ENCODE measurements at places on chromosomes 1 and 21. TPM values are rescaled to one million over a fixed set of nuclear protein-coding genes. Genes with fewer than 3 reads are reported as not detected.

DNA sequence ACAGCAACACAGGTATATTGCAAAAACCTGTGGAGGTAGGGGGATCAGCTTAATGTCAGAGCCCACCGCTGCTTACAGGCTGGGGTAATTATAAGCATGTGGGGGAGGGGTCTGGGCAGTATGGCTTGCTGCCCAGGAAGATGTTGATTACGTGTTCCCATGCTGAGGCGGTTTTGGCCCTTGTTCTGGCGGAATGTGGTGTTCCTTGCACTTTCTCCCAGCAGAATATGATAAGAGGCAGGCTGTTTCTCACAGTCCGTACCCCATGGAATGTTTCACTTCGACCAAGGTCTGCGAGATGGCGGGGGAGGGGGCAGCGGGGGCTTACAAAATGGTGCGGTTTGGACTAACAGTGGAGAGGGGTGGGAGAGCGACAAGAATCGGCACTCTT lies 9.8 kb upstream of the HPCAL4 start:
- DNase-seq = peak; percentile 47

DNA sequence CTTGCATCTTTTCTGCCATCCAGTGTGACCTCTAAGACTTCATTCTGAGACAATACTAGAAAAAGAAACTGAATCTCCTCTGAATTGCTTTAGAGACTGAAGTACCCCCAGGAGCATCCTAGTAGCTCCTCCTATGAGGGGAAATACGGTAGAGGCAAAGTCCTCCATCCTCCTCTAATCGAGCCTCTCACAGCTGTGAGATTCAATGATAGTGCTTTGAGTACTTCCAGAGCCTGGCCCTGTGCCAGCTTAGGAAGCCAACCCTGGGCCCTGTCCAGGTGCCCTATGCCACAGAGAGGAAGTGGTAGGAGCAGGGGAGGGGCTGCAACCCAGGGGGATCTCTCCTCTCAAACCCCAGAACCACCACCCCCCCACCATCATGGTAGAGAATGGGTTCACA lies 10.7 kb downstream of the RORC start:
- DNase-seq = no peak

DNA sequence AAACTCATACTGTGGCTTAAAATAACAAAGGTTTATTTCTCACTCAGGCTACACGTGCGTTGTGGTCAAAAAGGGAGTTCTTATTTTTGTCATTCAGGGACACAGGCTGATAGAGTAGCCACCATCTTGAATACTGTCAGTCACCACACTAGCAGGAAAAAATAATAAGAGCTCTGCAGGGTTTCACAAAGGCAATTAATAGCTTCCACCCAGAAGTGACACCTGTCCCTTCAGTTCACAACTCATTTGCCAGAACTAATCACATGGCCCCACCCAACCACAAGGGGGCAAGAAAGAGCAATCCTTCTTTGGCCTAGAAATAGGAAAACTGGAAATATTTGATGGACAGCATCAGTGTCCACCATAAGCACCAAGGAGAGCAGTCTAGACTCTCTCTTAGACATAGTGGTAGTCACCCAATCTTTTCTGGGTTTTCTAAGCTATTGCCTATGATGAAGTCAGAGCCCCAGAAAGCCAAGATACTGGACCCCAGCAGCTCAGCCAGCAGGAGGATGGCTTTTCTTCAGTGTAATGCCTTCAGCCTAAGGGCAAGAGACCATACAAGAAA lies 8.2 kb downstream of the HAPLN2 start:
- DNase-seq = peak; percentile 59

GRCh38 chr1:210598135-210598652 lies 269.5 kb downstream of the HHAT start:
- peak; percentile 96 for DNase-seq

GRCh38 chr1:15028616-15029015 lies 124.9 kb upstream of the TMEM51 start:
- no peak for DNase-seq

DNA sequence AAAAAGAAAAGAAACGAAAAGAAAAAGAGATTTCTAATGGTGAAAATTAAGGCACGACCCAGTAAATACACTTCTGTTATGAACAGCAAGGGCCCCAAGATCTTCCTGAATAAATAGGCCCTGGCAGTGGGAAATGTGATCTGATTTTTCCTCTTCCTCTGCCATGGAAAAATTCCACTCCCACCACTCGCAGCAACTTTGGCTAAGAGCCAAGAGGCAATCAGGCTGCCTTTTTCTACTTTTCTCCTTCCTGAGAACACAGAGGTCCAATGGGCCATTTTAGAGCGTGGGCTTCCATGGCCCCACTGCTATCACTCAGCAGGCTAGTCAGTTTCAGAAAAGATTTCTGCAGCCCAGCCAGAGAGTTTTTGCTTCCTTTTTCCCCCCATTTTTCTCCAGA lies 33.7 kb upstream of the AK4 start:
- DNase-seq = peak; percentile 5

GRCh38 chr1:16248007-16248436 lies 11.0 kb upstream of the CPLANE2 start:
- no peak for DNase-seq

DNA sequence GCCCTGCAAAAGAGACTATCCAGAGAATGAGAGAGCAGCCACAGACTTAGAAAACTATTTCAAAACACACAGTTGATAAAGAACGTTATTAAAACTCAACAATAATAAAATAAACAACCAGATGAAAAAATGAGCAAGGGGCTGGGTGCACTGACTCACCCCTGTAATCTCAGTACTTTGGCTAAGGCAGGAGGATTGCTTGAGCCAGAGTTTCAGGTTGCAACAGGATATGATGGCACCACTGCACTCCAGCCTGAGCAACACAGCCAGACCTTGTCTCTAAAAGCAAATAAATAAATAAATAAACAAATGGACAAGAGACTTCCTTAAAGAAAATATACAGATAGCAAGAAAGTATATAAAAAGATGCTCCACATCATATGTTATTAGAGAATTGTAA lies 144.6 kb downstream of the LRRIQ3 start:
- DNase-seq = no peak

- no peak for DNase-seq
Observed at GRCh38 chr1:3034728-3035562, 13.7 kb downstream of the ACTRT2 start.

- no peak for DNase-seq
Observed at GRCh38 chr1:241063276-241063675, 293.7 kb downstream of the RGS7 start.

DNA sequence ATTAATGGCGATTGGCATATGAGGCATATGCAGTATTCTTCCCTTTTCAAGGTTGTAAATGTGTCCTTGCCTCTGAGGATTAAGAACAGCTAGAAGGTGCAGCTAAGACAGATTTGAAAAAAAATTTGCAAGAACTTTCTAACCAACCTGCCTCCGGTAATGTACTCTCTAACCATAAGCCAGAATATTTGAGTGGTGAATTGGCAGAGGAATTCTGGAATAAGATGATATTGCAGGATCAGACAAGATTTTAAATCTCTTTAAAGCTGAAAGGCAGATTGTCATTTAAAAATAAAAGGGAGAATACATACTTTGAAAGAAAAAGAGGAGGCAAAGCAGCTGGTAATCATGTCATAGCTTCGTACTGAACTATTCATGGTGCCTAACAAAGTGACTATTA lies 29.2 kb downstream of the MROH9 start:
- no peak for DNase-seq

- no peak for DNase-seq
Observed at GRCh38 chr1:187844313-187844712, 1015.6 kb downstream of the PLA2G4A start.

DNA sequence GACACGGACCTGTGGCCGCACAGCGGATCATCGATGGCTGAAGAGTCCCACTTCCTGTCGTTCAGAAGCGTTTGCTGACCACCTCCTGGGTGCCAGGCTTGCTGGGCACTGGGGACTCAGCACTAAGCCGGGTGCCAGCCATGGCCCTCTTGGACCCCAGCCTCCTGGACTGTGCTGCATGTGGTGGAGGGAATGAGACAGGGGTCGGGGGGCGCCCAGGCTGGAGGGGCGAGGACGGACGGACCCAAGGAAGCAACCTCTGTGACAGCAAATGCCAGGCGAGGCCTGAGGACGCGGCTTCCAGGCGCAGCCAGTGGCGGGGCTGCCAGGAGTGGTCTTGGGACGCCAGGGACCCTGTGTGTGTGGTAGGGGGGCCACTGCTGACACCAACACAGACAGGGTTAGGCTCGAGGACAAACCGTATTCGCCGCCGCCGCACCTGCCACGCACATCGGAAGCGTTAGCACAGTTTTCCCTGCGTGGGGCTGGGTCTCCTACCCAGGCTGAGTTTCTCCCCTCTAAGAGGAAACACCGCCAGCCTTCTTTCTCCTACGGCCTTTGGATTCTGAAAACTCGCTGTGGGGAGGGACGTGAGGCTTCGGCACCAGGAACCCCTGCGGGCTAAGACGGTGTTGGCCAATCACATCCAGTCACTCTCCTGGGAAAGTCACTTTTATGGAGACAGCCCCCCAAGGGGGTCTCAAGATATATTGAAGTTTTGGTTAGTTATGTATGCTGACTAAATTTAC lies 3.1 kb upstream of the MXRA8 start:
- no peak for DNase-seq

- DNase-seq = peak; percentile 94
Observed at GRCh38 chr1:224592636-224593582, 23.2 kb upstream of the CNIH3 start.

Gene ADGRL2
- 117 TPM for total RNA-seq

Gene STUM
- total RNA-seq = not detected

Gene NBPF10
- 1.0 TPM for total RNA-seq

Gene GPR161
- 10.4 TPM for total RNA-seq

Gene HPDL
- 0.52 TPM for total RNA-seq

Gene AQP10
- not detected for total RNA-seq

Gene MAP1LC3C
- total RNA-seq = 1.2 TPM

All from renal cortical epithelial cell (primary cell).